Activated CD8-positive, alpha-beta memory T cell treated with anti-CD3 and anti-CD28 coated beads, Interleukin-2, amount 50 U/mL, for 4 hours (primary cell): ENCODE measurements at places on chromosomes 11 and 22.

DNA sequence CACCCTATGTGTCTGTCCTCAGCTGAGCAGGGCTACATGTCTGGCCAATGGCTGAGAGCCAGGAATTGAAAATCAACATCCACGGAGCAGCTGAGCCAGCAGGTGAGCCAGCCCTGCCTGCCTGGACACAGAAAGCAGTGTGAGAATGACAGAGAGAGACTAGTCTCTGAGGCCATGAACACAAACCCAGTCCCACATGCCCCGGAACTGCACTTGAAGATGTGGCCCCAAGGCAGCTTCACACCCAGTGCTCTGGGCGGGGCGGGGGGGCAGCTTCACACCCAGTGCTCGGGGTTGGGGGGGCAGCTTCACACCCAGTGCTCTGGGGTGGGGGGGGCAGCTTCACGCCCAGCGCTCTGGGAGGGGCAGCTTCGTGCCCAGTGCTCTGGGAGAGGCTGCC lies 37.6 kb downstream of the TRMU start:
- DNase-seq, result no peak

DNA sequence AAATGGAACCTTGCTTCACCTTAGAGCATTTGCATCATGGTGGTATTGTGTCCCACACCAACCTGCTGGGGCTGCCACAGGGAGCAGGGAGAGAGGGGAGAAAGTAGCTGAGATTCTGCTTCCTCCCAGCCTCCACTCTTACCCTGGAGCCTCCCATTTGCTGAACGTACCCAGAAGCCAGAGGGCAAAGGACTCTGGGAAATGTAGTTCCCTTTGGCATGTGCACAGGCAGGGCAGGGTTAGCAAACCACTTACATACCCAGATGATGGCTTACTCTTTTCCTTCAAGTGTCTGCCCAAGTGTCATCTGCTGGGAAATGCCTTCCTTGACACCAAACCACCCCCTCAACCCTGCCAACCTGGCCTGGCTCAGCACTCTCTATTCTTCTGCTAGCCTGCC lies 16.9 kb downstream of the SMIM38 start:
- DNase-seq, result no peak

DNA sequence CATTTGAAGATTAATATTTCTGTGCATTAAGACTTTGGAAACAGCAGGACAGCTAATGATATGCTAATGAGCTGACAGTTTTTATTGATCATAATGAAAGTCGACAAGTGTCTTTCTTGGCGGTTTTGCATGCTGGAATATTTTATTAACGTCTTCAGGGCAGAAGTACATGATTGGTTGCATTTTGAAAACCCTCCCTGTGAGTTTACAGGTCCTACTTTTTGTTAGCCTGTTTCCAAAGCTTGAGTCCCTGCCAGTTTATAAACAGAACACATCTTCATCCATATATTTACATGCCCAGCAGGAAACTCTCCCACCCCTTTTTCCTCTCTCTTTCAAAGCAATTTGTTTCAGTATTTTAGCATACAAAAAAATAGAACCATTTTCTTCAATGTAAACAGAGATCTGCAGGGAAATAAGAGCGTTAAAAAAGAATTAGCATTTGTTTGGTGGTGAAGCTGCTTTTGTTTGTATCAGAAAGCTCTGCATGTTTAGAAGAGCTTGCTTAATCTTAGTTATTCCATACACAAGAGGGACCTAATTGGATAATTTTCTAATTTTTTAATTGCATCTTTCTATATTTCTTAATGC lies 243.6 kb downstream of the NELL1 start:
- DNase-seq, result no peak

DNA sequence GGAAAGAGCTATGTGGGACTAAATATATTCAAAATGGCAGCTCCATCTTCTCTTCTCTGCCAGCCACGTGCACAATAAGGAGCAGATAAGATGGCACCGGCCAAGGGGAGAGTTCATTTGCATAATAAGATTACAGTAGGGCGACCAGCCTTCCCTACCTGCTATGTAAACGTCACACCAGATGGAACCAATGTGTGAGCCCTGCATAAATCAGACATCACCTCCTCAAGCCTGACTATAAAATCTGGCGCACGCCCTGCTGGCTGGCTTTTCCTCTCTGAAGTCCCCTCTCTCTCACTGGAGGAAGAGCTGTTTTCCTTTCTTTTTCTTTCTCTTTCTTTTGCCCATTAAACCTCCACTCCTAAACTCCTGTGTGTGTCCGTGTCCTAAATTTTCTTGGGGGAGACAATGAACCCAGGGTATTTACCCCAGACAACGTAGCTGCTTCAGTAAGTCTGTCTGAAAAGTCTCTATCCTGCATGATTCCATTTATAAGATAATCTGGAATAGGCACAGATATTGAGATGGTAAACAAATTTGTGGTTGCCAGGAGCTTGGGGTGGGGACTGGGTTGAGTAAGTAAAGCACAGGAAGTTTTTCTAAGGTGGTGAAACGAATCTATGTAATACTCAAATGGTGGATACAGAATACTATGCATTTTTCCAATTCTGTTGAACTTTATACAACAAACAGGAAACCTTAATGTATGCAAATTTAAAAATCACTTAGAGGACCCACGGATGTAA lies 670.0 kb upstream of the KIRREL3 start:
- no peak for DNase-seq

- DNase-seq, result no peak
Observed at GRCh38 chr22:30270832-30271231, 4.2 kb upstream of the OSM start.

DNA sequence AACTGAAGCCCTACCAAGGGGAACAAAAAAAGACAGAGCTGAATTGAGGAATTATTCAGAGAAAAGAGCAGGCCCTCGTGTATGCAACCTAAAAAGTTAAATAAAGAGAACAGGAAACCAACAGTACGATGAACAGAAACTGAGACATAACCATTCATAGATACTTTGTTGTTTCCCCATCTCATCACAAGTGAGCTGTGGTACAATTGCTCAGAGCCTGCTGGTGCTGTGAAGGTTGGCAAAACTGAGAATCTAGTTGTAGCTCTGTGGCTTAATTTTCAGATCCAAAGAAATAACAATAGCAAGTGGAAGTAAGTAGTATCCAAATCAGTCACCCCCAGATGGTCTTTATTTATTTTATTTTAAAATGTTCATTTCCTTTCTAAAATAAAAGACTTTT lies 37.7 kb upstream of the BLID start:
- no peak for DNase-seq

GRCh38 chr11:74138021-74138420 lies 32.8 kb downstream of the C2CD3 start:
- no peak for DNase-seq

GRCh38 chr11:32092581-32093170 lies 1.8 kb downstream of the RCN1 start:
- DNase-seq, result no peak

DNA sequence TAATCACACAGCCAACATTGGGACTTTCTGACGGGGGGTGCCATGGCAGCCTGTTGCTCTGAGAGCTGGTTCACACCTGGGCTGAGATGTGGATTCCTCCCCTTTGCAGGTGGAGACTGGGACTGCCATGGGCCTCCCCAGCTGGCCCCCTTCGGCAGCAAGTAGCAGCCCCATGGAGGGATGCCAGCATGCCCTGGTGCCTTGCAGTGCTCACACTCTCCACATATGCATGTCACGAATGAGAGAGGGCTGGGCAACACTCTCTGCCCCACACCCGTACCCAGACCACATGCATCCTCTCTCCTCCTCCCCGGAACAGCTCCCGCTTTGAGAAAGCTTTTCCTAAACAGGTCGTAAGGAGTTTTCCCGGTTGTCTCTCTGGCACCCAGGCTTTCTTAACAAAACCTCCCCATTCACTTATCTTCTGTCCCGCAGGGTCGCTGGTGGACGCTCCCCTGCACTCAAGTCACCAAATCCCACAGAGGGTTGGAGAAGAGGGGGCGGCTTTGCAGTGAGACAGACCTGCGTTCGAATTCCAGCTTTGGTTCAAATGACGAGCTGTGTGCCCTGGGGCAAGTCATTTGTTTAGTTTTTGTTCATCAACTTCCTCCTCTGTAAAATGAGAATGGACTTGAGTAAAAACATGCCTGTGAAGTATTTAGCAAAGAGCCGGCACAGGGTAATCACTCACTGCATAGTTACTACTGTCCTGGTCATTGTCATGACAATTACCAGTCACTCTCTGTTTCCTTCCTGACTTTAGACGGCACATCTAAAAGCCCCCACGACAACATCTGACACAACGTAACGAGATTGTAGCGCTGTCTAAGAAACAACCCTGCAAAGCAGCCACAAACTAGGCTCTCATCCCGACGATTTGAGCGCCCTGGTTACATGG lies 231.3 kb upstream of the B3GAT1 start:
- DNase-seq, result no peak

- DNase-seq, result no peak
Observed at GRCh38 chr22:33932997-33933396, 12.7 kb upstream of the LARGE1 start.

GRCh38 chr22:47556473-47556872 lies 794.0 kb downstream of the TBC1D22A start:
- DNase-seq, result no peak

GRCh38 chr22:24432059-24432853 lies 4.9 kb downstream of the ADORA2A start:
- DNase-seq, result peak; percentile 71

DNA sequence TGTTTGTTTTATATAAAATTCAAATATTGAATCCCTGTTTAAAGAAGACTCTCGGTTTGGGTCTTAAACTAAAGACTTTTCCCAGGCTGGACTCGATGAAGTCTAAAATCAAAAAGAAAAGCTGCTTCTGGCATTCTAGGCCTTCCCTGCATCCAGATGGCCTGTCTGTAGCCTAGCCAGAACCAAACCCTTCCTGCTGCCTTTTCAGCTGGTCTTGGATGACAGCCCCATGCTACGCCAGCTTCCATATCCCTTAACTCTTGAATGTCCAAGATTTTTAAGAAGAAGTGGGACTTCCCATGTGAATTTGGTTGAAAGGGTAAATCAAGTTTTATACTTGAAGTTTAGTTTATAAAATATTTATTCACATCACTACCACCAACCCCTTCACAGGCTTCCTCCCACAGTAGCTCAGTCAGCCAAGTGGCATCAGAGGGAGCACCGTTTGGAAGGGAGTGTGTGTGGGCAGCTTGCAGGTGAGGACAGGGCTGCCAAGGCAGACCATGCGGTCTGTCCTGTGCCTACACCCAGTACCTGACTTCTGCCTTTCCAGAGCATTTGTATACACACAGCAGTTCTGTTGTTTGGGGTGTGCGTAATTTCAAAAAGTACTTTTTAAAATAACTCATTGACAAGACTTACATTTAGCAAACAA lies 18.2 kb upstream of the PSMA1 start:
- DNase-seq, result no peak

GRCh38 chr22:20228055-20228938 lies 39.8 kb downstream of the RTN4R start:
- DNase-seq, result no peak

GRCh38 chr11:9571763-9572115 lies 1.7 kb upstream of the WEE1 start:
- DNase-seq, result no peak

DNA sequence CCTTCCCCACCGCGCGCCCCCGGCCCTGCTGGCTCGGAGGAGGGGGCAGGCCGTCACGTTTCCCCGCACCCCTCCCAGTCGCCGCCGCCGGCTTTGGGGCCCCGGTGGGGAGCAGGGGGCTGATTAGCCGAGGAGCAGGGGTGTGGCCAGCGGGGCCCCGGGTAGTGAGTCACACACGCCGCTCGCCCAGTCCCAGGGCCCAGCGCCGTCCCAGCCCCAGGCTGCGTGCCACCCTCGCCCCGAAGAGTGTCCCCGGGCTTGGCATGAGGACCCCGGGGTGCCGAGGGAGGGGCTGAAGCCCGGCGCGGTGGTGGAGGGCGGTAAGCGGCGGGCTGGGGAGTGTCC lies 34.4 kb downstream of the PRDM11 start:
- peak; percentile 62 for DNase-seq

- no peak for DNase-seq
Observed at GRCh38 chr22:49535527-49536125, 292.0 kb downstream of the BRD1 start.

- DNase-seq, result peak; percentile 71
Observed at GRCh38 chr11:34650528-34650927, 29.6 kb downstream of the EHF start.

DNA sequence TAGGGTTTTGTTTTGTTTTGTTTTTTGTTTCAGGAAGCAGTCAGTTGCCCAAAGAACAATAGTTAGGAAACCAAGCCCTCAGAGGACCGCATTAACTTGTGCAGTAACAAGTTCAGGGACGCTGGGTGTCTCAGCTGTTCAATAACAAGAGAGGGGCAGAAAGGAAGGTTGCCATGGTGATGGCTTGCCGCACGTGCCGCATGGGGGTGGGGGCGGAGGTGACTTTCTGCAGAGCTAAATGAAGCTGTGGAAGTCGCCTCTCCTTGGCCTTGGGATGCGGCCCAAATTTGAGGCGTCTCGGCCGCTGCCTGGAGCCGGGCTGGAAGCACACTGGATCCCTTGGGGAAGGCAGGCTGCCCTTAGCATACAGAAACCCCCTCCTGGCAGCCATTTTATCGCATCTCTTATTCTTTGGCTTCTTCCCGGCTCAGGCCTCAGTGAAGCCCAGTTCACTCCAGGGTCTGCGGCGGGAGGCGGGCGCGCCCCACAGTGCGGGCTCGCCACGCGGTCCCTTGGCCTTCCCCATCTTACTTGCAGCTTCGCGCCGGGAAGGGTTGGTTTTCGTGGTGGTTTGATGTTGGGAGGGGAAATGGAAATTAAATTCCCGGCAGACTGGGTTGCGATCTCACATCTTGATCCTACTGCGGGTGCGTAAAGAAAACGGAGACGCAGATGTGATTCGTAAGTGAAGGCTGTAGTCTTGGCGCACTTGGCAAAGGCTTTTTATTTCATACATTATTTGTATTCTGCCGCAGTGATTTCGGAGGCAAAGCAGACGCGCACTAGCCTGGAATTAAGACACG lies 94.3 kb downstream of the SLC17A6 start:
- DNase-seq, result no peak

DNA sequence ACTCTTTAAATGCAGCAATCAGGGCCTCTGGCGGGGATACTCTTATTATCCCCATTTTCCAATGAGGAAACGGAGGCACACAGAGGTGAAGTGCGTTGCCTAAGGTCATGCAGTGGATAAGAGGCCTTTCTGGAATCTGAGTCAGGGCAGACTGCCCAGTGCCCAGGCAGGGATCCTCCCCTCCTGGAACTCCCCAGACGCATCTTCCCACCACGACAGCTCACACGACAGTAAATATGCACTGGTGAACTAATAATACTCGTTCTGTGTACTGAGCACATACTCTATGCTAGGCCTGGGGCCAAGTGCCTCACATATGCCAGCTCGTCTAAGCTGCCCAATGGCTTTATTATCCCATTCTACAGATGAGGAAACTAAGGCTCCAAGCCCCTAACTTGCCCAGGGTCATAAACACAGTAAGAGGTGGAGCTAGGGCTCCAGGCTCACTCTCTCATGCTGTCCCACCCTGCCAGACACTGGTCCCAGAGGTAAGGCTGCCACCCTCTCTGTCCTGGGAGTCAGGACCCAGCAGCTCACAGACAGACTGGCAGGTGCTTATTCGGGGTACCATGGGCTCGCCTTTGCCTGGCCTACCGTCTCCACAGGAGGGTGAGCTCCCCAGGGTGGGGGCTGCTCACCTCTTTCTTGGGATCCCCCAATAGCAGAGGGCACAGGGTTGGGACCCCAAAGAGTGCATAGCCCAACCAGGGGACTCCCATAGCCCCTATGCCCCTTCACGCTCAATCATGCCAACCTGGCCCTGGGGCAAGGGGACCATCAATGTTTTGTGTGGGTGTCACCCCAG lies 2.3 kb downstream of the IL2RB start:
- DNase-seq, result no peak
